ENCODE measurements at places on chromosomes 1 and 21.

DNA sequence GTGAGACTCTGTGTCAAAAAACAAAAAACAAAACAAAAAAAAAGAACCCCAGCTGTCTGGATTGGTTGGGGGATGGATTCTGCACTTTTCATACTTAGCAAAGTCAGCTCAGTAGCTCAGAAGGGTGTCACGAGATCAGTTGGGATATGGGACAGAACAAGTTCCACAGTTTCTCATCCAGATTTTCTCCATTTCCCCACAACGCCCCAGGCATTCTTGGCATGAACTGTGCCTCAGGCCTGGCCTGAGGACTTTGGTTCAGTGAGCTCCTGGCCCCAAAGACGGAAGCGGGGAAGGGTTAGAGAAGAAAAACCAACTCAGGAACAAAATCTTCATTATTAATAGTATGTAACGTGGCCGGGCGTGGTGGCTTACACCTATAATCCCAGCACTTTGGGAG, 1.9 kb downstream of the AKR7A2 start:
- no peak for DNase-seq

GRCh38 chr1:9539829-9540550, 725 bp downstream of the SLC25A33 start:
- DNase-seq: peak; percentile 8

GRCh38 chr1:8374812-8375211, 56.9 kb downstream of the SLC45A1 start:
- no peak for DNase-seq

DNA sequence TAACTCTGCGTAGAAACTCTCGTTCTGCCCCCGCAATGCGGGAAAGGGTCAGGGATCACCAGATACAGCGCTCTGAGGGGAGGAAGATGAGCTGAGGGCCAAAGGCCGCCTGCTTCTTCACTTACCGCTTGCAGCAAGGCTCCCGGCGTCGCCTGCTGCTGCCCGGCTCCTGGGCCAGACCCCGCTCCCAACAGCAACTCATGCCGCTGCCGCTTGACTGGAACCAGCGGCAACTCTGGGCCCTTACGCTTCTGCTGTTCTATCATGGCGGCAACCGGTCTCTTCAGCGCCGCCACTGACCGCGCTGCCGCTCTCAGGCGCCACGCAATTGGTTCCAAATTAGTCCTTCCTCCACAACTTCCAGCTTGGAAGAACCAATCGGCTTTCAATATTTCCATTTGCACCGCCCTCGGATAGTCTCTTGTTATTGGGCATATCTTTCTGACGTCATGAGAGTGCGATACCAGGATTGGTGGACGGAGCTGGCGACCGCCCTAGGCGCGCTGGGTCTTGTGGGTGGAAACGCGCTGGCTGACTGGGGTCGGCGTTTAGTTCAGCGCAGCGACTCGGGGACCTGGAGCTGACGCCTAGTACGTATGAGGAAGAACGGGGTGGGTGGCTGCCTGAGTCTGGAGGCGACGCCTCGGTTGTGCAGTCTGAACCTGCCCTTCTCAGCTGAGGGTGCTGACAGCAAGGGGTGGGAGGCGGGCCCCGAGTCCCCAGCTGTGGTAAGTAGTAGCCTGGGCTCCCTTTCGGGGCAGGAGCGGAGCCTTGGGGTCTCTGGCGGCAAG, at the start of the genes SNRNP40 and ZCCHC17:
SNRNP40 (minus strand) TSS at position 303 of the 791 bp plus-strand sequence; CDS start at position 266, 37 bp downstream.
ZCCHC17 (plus strand) TSS at position 547 of the 791 bp plus-strand sequence. CDS start 13,067 bp downstream, outside the sequence.
- peak; percentile 82 for DNase-seq

DNA sequence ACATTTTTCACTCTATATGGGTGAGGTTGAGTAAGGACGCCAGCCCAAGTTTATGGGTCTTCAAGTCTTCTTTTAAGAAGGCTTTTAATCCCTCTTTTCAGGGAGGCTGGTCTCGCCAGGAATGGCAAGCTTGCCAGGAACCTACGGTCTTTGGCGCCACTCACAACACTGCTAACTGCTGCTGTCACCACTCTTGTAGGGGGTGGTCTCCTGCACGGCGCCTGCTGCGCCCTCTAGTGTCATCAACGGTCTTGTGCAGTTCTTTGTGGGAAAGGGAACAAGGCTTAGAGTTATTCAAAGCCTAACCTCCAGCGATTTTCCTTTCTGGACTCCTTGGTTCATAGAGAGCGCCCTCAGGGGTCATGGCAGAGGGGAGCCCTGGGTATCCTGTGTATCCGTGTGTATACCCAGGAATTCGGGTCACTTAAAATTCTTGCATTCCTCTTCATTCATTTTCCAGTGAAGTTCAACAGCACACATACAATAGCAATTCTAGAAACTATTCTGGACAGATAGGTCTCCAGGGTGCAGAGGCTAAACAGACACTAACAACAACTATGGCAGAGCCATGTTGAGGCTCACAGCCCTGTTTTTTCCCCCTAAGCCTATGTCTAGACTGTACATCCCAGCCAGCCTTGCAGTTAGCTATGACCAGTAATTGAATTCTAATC, 392.8 kb upstream of the CAMK1G start:
- DNase-seq: no peak

- no peak for DNase-seq
Observed at GRCh38 chr21:41112740-41113692, 54.9 kb upstream of the BACE2 start.

- DNase-seq: no peak
Observed at GRCh38 chr1:50189369-50189768, 80.6 kb downstream of the ELAVL4 start.

GRCh38 chr1:161706113-161706481, 932 bp upstream of the FCRLA start:
- DNase-seq: no peak
